Umbilical cord (tissue), 2 donors: ENCODE measurements at places on chromosomes 3 and 15. TPM values are rescaled to one million over a fixed set of nuclear protein-coding genes. Genes with fewer than 3 reads are reported as not detected.

Gene CISH
- total RNA-seq: 5.5 TPM

Gene UBAP1L
- 2.2 TPM for total RNA-seq

Gene DUOX2
- 1.2 TPM for total RNA-seq

Gene CSPG4
- 84.0 TPM for total RNA-seq

Gene GP5
- 0.72 TPM for total RNA-seq

Gene MYZAP
- total RNA-seq: not detected

Gene CHMP2B
- total RNA-seq: 40.4 TPM

Gene COLQ
- 0.72 TPM for total RNA-seq

Gene SMCO1
- total RNA-seq: not detected

Gene GPR171
- 3.6 TPM for total RNA-seq

Gene TMEM266
- 1.4 TPM for total RNA-seq

Gene C3orf49
- not detected for total RNA-seq

Gene NRG4
- 3.6 TPM for total RNA-seq

- DNase-seq: no peak
Measured at GRCh38 chr3:188700501-188700900, 471.3 kb upstream of the TPRG1 start.

DNA sequence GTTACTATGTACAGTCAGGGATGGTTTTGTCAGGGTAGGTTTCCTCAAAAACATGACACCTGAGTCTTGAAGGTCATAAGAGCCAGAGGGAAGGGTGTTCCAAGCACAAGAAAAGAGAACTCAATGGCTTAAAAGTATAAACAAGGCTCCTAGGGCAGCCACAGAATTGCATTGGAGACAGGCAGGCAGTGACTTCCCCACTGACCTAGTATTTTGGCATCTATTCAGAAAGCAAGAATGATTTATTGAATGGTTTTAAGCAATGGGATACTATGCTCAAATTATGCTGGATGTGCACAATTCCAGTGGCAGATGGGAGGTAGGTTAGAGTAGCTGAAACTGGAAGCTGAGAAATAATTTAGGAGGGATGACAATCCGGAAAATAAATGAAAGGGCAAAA is 54.0 kb downstream of the TSC22D2 start:
- no peak for DNase-seq

DNA sequence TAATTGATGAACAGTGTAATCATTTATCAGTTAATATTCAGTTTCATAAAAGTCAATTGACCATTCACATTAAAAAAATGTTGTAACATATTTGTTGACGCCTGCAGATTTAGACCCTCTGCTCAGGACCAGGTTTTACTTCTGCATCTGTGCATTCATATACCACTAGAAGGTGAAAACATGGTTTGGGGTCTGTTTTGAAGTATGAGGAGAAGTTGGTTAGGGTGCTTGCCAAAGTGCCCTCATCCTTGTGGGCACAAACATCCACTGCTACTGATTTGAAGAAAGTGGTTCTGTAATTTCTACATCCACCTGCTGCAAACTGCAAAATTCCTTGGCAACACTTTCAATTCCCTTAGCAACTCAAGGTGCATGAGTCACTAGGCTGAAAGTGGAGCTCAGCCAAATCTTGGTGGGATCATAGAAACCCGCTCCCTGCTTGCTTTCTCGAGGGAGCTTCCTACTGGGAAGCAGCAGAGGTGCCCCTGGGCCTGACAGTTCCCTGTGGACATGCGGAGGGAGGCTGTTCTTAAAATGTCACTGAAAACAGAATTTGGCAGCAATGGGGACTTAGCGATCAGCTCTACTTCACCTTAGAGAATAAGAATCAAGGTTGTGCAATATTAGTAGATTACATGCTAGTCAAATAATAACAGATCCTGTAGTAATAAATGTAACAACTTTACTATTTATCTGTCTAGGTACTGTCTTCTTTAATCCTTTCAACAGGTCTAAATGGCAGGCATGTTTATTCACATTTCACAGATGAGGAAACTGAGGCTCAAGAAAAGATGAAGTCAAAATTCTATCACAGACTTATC is 301.0 kb upstream of the TBL1XR1 start:
- DNase-seq: no peak

GRCh38 chr15:85828126-85828525 is 33.4 kb upstream of the KLHL25 start:
- DNase-seq: no peak

DNA sequence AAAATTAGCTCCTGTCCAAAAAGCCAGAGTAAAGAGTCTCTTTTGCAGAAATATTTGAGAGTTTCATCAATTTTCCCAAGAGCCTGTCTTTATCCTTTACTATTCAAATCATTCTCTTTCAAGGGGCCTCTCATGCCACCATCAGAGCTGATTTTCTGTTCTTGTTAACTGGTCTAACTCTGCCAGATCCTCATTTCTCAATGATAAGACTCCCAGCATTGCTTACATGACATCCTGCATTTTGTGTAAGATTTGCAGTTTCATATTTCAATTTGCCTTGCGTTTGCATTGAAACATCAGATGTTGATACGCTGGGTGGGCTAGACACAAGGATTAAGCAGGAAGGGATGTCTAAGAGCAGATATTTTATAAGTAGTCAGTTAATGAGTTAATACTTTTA is 228.7 kb downstream of the TBL1XR1 start:
- DNase-seq: peak; percentile 63

DNA sequence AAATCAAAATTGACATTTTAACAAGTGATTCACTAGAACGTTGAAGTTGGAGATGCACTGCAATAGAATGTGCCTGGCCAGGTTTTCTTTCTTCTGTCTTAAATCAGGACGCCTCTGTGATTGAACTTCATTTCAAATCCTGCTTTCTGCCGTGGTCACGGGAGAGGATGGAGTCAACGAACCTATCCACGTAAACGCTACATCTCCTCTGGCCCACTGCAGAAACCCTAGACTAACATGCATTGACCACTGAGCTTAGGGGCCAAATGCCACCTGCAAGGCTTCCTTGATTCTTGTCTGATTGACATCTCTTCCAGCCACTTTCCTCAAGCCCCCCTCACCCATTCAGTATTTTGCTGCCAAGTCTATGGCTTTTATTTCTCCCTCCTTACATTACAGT is 6.3 kb upstream of the MECOM start:
- DNase-seq: no peak

- no peak for DNase-seq
Measured at GRCh38 chr3:37171144-37171543, 3.2 kb downstream of the LRRFIP2 start.

DNA sequence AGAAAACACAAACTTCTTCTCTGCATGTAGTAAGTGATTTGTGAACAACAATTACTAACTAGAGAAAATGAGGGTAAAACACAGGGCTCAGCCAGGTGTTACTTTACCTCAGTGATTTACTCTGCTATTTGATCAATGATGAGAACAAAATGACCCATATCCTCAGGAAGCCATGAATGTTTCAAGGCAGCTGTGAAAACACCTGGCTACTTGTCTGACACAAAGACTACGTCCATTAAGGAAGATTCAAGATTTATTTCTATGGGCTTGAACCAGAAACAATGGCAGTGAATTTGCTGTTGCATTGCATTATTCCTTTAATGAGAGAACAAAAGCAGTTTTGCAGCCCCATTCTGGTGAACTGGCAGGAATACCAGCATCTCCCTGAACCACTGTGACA is 374.6 kb upstream of the ARL6 start:
- no peak for DNase-seq

- no peak for DNase-seq
Measured at GRCh38 chr3:100330651-100331050, 3.9 kb upstream of the NIT2 start.

- DNase-seq: no peak
Measured at GRCh38 chr3:173588556-173588955, 191.0 kb downstream of the NLGN1 start.

GRCh38 chr3:71456826-71457225 is 126.7 kb downstream of the FOXP1 start:
- no peak for DNase-seq

DNA sequence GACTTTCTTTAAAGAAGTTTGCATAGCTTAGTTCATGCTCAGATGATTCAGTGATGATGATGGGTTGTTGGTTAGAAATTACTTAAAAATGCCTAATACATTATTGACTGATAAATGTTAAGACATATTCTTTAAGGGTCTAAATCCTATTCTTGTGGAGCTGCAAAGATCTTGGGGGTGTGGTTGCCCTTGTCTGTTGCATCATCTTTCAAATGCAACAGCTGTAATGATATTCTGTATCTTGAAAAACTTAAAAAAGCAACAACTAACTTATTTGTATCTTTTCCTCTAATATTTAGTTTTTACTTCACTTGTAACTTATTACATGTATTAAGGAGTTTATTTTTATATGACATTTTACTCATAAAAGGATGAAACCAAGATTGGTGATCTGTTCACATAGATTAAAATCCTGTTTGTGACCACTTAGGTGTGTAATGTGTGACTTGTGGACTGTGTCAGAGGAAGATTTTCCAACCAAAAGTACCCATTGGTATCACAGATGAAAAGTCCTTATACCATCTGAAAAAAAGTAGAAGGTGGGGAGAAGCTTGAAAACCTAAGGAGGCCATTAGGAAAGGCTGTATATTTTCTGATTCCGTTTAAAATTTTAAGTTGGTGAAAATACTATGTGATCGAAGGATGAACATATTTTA is 142.8 kb downstream of the IGF1R start:
- peak; percentile 21 for DNase-seq

DNA sequence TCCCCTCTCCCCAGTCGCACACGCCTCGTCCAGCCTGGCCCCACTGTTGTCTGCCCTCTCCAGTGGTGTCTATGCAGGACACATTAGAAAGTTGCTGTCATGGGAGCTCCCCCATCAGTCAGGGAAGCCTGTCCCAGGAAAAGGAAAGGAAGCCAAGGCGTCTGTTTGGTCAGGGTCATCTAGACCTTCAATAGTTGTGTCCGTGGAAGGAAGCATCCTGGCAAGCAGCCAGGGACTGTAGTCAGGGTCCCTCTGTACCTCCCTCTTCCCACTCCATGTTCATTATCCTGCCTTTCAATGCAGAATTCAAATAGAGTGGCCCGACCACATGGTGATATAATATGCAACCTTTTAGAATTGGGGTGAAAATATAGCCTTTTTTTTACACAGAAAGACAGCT is 60.7 kb upstream of the RAB6B start:
- DNase-seq: no peak

- no peak for DNase-seq
Measured at GRCh38 chr15:26200427-26200826, 337.3 kb upstream of the ATP10A start.

DNA sequence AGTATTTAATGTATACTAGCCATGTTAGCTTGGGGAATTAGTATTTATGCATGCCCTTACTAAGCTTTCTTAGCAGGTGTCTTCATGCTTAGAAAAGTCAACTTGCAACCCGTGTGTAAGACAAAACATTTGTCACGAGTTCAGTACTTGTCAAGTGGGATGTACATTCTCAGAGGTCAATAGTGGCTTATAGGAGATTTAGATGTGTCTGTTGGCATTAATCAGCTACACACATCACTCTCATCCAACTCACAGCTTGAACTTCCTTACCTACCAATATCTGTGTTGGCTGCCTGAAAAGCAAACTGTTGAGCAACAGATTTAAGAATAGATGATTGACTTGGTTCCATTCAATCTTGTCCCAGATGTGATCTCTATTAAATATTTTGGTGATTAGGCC is 109.5 kb downstream of the ROBO2 start:
- DNase-seq: no peak
